Daoy (cell line): ENCODE measurements at places on chromosomes 7 and 10. TPM values are rescaled to one million over a fixed set of nuclear protein-coding genes. Genes with fewer than 3 reads are reported as not detected.

GRCh38 chr10:110462166-110463095, 35.3 kb upstream of the DUSP5 start:
- no peak for DNase-seq

GRCh38 chr10:63412304-63412703, 53.5 kb downstream of the JMJD1C start:
- no peak for DNase-seq

The HOXA6 gene
- total RNA-seq: 0.92 and 4.2 TPM in 2 replicates

The C10orf90 gene
- total RNA-seq: 1.4 TPM in 1 of 2 replicates, not detected in the other

The FBXW4 gene
- 6.1 and 6.5 TPM in 2 replicates for total RNA-seq

GRCh38 chr7:121041516-121042148, 53.1 kb downstream of the CPED1 start:
- peak; percentile 14 for DNase-seq

- DNase-seq: no peak
Observed at GRCh38 chr10:12479437-12479844, 130.1 kb downstream of the CAMK1D start.

- no peak for DNase-seq
Observed at GRCh38 chr7:40833191-40833887, 698.5 kb downstream of the SUGCT start.
